Epithelial cell of prostate (primary cell): ENCODE measurements at places on chromosomes 4 and X.
A peak's percentile ranks its signal among the peaks of the same experiment; 100 is the strongest.

DNA sequence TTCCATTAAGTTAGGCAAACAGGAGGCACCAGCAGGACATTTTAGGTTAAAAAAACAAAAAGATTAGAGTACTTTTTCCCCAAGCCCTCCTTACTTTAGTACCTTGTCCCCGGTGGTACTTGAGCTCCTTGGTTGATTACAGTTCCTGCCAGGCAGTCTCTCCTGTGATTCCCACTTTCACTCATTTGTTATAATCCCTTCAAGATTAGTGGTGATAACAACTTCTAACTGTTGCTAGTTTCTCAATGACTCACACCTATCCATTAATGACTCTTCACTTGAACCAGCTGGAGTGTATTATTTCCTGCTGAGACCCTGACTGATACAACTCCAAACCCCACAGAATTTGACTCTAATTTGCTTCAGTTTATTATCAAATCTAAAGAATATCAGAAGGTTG is 765.0 kb upstream of the DIAPH2 start:
- no peak for DNase-seq

DNA sequence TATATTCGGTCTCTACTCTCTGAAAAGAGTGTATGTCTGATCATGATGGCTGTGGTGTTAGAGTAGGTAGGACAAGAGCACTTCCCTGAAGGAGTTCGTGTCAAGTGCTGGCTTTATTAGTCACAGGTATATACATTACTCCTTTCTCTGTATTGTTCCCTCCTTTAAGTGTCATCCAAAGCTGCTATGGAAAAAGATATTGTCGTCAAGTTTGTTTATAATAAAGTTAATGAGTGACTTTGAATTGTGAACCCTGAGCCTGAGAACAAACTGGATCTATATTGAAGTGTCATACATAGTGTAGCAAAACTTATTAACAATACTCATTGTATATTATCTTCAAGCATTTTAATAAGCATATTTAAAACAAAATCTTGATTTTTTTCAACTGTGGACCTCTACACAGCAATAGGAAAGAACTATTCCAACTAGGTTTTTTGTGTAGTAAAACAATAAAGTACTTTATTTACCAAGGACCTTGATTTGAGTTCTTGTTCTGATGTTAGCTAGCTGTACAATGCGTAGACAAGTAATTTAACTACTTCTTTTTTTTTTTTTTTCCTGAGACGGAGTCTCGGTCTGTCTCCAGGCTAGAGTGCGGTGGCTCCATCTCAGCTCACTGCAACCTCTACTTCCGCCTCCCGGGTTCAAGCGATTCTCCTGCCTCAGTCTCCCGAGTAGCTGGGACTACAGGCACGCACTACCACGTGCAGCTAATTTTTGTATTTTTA is 177.7 kb downstream of the RAPGEF2 start:
- no peak for DNase-seq

GRCh38 chr4:28351826-28352225 is 1491.2 kb downstream of the STIM2 start:
- DNase-seq: peak; percentile 3

- DNase-seq: no peak
These were observed 35.2 kb downstream of the AFF2 start for GRCh38 chrX:148535639-148536038.

GRCh38 chr4:24771241-24771640 is 24.1 kb upstream of the SOD3 start:
- no peak for DNase-seq

GRCh38 chr4:144817081-144817480 is 171.1 kb downstream of the HHIP start:
- DNase-seq: no peak

DNA sequence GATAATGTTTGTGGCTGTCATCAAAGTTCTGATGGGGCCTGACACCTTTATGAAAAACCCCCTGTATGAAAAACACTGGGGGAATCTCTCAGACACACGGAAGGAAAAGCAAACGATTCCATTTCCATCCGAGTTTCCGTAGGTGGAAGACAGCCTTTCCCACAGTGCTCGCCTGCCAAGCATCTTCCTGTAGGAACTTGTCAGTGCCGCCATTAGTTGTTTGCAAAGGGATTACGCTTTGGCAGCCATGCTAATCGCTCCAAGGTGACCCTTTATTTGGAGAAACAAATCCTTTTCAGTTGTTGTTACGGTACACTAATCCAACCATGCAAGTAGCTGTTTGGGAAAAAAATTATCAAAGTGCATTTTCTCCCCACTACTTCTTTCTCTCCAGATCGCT is 44.4 kb upstream of the STOX2 start:
- peak; percentile 50 for DNase-seq

GRCh38 chr4:8912506-8912905 is 40.9 kb upstream of the HMX1 start:
- DNase-seq: no peak

DNA sequence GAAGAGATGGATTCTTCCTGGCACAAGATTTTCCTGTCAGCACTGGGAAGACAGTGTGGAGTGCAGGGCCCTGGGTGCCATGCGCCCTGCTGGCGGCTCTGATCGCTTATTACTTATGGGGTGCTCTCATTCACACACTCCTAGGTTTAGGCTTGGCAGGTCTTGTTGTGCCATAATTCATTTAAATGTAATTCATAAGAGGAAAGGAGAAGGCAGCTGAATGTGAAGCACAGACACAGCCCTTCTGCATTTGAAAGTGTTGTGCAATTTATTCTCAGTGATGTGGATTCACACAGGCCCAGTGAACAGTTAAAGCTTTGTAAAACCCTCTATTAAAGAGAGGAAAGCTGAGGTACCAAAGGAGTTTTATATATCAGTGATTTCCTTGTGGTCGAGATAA is 249.7 kb downstream of the C4orf33 start:
- no peak for DNase-seq

DNA sequence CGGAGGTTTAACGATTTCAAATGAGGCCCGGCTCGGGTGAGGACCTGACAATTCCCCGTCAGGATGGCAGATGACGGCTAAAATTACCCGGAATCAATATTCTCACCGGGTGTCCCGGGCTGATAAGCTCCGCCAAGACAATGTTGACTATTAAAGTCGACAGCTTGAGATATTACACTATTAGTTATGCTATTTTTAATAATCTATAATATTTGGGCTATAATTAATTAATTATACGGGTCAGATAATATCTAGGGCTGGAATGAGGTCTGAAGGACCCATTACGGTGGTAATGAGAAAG is 9.4 kb upstream of the NKX1-1 start:
- no peak for DNase-seq

DNA sequence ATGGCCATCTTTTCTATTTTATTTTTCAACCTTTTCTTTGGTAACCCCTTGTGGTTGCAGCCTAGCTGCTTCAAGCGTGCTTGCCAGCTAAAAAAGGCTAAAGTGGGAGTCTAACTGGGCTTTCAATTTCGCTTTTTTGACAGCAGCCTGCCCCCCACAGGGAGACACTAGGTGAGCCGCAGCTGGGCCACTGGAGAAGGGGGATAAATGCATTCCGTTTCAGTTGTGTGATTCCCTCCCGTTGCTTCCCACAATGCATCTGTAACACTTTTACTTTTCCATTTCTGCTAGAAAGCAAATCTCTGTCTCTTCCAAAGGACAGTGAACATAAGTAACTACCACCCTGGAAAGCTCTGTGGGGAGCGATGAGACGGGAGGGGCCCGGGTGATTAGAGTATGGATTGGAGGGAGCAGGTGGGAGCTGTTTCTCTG is 86.3 kb upstream of the RAPGEF2 start:
- no peak for DNase-seq

- no peak for DNase-seq
These were observed 2.3 kb upstream of the AASDH start for GRCh38 chr4:56389558-56389957.

DNA sequence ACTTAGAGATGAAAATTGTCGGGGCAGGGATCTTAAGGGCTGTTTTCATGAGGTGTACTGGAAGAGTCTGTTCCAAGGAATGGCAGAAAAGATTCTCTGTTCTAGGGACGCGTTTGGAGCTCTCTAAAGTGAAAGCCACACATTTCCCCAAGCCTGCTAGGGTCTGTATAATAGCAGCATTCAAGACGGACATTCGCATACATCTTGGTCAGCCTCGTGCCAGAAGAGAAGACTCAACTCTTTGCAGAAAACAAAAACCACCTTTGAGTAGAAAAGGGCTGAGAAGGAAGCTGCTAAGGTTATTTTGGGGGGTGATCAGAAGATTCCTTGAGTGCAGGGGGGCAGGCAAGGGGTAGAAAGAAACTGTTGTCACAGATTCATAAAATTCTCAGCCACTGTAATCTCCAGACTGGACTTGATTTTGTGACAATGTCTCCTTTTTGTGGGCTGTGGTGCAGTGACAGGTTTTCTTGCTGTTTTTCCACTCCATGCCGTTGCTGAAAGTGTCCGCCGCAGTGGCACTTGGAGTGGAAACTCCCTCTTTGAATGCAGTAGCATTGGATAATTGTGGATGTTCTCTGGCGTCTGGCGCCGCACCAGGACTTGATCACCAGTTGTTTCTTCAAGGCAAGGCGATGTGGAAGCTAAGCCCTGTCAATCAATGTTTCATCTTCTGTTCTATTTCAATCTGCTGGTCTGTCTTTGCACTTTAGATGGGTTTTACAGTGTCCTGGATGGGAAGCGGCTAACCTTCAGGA is 2.9 kb downstream of the GYG2 start:
- DNase-seq: no peak
